ENCODE measurements at places on chromosomes 5 and 9.

GRCh38 chr9:21559402-21560280 is 77.5 kb upstream of the IFNE start:
- no peak for DNase-seq

- peak; percentile 37 for DNase-seq
These were observed 18.8 kb downstream of the SMIM32 start for GRCh38 chr5:136174021-136174659.

DNA sequence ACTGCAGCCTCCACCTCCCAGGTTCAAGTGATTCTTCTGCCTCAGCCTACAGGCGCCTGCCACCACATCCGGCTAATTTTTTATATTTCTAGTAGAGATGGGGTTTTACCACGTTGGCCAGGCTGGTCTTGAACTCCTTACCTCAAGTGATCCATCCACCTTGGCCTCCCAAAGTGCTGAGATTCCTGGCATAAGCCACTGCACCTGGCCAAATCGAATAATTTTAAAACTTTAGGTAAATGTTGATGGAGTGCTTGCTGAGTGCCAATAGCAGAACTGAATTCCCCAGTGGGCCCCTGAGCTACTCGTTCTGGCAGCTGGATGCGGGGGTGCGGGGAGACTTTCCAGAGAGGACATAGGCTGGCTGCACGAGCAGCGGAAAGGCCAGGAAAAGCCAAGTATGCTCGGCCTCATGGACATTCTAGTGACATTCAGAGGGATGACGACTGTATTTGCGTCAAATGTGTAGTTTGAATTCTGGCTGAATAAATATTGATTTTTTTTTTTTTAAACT is 16.8 kb downstream of the TRAF2 start:
- DNase-seq, result no peak

DNA sequence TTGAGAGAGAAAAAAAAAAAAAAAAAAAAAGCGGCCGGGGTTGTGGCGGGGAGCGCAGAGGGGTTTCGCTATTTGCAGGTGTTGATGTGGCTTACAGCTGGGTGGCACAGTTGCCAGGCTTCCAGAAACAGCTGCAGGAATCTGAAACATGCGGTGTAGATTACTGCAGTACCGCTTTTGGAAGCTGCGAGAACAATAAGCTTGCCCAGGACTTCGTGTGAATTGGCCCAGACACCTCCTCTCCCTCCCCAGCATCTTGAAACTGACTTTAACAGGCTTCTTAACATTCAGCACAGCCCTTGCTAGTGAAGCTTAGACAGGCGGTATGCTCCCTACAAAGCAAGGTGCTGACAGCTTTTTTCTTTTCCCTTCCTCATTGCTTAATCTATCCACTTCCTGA is 104.0 kb downstream of the ATP10B start:
- no peak for DNase-seq

DNA sequence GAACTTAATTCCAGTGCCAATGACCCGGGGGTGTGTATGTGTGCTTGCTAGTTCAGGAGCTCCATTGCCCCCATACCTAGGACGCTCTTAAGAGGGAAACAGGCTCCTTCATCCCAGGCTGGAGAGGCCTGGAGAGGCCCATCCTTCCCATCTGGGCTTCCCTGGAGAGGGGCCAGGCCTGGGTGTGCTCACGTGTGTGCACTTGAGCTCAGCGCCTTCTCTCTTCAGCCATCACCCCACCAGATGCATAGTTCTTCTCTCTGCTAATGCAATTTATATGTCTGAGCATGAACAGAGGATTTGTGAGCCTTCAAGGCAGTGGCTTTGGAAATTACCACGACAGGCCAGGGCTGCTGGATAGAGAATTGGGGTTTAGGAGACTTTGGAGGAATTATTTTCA is 48.6 kb upstream of the SHB start:
- DNase-seq, result no peak
